SK-N-DZ (cell line): ENCODE measurements at places on chromosomes 12 and 14.

GRCh38 chr12:25276199-25276937 is 25.6 kb upstream of the KRAS start:
- DNase-seq, result no peak

- no peak for DNase-seq
These were observed 145.8 kb downstream of the DICER1 start for GRCh38 chr14:95011445-95012006.

DNA sequence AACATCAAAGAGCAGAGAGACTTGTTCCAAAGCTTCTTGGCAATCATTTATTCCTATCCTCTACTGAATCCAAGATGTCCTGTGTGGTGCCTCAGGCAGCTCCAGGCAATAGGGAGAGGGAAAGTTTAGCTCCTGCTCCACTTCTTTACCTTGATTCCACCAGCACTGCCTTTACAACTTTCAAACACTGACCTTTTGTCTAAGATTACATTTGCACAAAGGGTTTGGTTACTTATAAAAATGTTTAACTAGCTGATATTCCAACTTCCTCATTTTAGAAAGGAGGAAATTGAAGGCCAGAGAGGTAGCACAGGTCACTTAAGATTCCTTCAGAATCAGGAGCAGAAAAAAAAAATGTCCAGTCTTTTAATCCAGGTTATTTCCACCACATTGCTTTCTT is 192.7 kb downstream of the BTG1 start:
- no peak for DNase-seq

- no peak for DNase-seq
These were observed 12.8 kb downstream of the TRMT5 start for GRCh38 chr14:60968099-60968498.

DNA sequence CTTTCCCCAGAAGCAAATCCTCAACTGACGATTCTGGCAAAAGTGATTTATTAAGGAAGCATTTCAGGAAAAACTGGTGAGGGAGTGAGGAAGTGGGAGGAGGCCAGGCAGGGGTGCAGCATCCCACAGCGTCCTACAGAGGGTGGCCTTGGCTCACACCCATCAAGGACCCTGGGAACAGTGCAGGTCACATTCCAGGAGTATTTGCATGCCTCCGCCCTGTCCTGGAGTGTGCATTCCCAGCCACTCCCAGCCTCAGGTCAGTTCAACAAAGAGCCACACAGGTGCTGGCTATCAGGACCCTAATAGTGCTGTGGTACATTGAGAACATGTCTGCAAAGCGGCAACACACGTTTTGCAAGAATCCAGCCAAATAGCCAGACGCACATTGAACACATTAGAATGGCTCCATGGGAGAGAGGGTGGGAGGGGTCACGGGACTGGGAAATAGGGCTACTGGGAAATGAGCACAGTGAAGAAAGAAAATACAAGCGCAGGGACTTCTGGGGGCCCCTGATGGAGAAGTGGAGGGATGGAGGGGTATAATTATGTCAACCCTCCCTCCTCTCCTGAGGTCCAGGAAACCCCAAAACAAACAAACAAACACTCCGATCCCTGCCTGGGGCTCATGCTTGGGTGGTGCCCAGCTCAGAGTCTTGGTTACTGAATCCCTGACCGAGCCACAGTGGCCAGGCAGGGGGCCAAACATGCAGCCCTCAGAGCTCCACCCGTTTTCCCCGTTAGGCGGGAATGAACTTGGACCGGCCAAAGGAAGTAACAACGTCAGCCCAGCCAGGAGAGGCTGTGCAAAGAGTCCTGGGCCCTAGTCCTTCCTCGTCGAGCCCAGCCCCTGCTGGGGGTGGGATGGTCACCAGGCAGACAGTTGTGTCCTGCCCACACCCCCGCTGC is 36.5 kb downstream of the CMKLR1 start:
- no peak for DNase-seq

- DNase-seq, result no peak
These were observed 36.1 kb upstream of the CCDC88C start for GRCh38 chr14:91453744-91454143.

GRCh38 chr14:84891404-84891803 is 638.5 kb upstream of the FLRT2 start:
- no peak for DNase-seq

DNA sequence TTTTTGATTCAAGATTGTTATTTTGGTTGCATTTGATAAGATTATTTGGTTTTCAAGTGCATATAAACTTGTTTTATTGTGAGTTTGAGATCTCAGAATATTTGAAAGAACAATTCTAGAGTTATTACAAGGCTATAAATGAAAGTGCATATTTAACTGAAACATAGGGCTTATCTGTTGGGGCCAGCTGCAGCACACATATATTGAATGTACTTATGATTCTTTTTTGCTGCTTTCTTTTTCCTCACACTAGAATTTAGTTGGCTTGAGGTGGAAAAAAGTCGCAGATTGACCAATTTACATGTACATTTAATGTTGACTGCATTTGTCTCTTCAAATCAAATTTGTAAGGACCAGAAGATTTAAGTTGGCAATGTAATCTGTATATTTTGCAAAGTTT is 88.0 kb downstream of the PCNX1 start:
- DNase-seq, result no peak

DNA sequence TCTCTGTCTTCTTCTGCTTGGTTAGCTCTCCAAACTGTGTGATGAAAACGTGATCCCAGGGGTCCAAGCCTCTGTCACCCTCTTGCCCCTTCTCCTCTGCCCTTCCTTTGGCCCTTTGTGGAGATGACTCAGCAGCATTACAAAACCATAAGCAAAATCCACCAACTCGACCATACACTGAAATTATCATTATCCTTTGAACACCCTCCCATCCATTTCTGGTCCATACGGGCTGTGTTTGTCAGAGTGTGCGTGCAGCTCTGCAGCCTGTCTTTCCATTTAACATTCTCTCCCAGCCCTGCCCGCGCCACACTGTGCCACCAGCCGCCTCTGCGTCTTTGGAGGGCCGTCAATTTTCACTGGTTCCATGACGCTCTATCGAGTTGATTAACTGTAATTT is 69.2 kb downstream of the SLC25A47 start:
- no peak for DNase-seq

DNA sequence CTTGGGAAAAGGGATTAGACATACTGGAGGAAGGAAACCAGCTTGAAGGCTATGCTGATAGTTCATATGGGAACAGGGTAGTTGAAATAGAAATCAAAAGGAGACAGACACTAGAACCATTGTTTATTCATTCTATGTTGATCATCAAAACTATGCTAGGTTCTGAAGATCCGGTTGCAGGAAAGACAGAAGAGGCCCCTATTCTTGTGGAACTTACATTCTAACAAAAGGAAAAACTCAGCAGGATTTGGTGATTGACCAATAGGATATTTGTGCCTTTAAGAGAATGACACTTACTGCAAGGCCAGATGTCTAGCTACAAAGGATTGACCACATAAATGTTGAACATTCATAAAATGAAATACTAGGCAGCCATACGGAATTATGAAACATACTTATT is 179.2 kb downstream of the AKAP6 start:
- DNase-seq, result no peak

- DNase-seq, result no peak
These were observed 34.2 kb downstream of the ATP2B1 start for GRCh38 chr12:89674326-89674942.

DNA sequence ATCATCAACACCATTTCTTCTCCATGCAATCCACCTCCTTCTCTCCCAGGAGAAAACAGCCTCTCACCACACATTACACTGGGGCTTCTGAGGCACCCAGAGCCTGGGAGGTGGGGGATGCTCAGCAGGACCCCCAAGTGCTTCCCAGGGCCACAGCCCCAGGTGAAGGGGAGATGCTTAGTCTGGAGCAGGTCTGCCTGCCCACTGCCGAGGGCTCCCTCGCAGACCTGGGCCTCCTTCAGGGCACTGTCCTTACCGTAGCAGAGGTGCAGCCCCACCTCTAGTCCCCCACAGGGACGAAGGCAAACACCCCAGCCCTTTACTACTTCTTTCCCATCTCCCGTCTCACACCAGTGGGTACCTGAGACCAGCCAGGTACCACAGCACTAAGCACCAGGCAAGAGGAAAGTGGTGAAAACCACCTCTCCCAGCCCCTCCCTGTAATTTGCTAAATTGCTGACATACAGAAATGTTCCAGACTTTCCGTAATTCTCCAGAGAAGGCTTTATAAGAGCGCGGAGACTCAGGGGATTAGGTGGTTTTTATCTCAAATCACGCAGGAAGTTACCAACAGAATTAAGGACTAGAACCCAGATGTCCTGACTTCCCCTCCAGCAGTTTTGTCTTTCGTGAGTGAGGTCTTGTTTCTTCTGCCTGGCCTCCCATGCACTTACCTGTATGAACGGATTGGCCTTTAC is 59.0 kb downstream of the PLEKHG3 start:
- no peak for DNase-seq

GRCh38 chr14:102020058-102020971 is 55.9 kb downstream of the DYNC1H1 start:
- no peak for DNase-seq

GRCh38 chr14:98323836-98324235 is 948.2 kb downstream of the BCL11B start:
- no peak for DNase-seq

DNA sequence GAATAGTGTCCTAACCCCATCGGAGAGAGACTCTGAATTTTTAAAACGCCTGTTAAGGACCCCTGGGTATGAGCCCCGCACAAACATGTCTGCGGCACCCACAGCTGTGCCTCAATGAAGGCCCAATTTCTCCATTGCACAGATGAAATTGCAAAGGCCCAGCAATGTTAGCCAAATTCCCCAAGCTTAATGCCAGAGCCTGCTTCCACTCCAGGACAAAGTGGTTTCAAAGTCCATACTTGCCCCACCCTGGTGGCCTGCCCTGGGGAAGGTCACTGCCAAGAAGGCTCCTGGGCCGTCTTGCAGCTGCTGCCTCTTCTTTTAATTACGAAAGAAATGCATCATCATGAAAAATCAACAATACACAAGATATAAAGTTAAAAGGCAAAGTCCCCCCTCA is 1179.7 kb downstream of the VRK1 start:
- DNase-seq, result no peak

- DNase-seq, result no peak
These were observed 12.9 kb downstream of the GPR84 start for GRCh38 chr12:54351341-54351740.

- peak; percentile 18 for DNase-seq
These were observed 657 bp downstream of the PEBP1 start for GRCh38 chr12:118136559-118137003.

GRCh38 chr12:10354071-10354470 is 35.8 kb downstream of the KLRK1 start:
- no peak for DNase-seq

DNA sequence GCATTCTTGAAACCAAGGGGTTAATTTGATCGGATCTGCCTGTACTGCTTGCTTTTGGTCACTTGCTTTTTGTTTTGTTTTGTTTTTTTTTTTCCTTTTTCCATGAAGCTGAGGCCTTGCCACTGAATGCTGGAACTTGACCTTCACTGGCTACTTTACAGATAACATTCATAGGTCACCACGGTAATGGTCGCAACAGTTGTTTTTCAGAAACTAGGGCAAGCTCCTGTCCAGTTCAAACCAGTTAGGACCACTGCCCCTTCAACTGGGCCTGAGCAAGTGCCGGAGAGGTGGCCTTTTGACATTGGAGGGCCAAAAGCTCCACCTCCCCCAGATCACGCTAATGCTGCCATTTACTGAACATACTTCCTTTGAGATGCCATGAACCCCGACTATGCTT is 147.6 kb downstream of the FOXN3 start:
- DNase-seq, result no peak

DNA sequence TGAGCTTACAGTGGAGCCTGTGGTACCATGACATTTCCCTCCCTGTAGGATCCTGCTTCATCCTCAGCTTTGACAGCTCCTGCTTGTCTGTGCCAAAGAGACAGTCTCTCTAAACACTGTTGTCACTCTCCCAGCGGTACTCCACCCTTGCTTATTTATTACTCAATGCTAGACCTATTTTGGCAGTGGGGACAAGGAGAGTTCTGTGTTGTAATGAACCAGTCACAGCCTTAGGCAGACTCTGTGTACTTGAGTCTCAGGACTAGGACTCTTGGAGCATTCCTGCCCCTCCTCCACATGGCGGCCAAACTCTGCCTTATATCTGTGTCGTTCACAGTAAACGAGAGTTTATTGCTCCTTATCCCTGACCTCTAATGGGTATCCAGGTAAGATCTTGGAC is 70.9 kb downstream of the PIK3C2G start:
- DNase-seq, result no peak

- DNase-seq, result no peak
These were observed 4.3 kb upstream of the PGF start for GRCh38 chr14:74959596-74960180.

- DNase-seq, result no peak
These were observed 546.7 kb upstream of the SEL1L start for GRCh38 chr14:82080370-82080769.

DNA sequence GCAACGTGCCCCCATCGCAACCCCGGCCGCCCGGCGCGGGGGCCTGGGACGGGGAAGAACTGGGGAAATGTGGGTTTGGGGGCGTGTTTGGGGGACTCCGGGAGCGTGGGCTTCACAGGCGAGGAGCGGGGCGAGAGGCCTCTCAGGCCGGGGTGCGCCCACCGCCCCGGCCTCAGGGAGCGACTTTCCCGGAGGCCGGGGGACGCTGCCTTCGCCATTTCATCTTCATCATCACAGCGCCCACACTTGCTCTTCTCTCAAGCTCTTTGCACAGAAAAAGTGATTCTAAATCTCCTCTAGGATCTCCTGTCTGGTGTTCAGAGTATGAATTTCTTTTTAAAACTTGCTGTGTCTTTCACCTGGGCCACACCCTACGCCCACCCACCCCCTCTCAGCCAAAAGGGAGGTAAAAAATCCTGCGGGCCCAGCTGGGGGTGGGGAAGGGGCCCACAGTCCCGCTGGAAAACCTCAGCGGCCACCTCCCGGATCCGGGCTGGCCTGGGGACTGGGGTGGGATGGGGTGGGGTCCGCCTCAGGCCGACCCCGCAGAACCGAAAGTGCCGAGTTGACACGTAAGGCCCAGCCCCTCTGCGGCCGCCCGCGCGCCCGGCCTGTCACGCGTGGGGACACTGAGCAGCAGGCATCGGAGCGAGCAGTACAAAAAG is 7.4 kb downstream of the CDKN1B start:
- no peak for DNase-seq

- no peak for DNase-seq
These were observed 38.6 kb upstream of the ACSM4 start for GRCh38 chr12:7265251-7265650.

DNA sequence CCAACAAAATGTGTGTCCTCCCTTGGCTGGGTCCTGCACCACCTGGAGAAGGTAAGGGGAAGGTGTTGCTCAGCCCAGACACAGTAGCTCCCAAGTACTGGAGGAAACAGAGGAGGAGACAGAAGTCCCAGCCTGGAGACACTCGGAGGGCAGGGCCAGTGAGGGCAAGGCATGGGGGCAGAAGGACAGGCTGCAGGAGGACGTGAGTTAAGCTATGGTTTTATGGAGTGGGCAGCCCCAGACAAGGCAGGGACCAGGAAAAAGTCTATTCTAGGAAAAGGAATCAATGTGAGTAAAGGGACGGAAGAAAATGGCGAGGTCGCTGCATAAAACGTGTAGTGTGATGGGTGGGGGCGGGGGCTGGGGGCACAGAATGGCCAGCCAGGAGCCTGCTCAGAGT is 210.1 kb upstream of the DIO3 start:
- DNase-seq, result no peak
